Activated T-cell treated with anti-CD3 and anti-CD28 coated beads, Interleukin-2, amount 50 U/mL, for 1 hour (primary cell): ENCODE measurements at places on chromosomes 6 and 20.

- DNase-seq: no peak
These were observed 406.9 kb downstream of the CDH26 start for GRCh38 chr20:60365064-60365666.

- DNase-seq: no peak
These were observed 71.3 kb downstream of the SULF2 start for GRCh38 chr20:47713878-47714450.

DNA sequence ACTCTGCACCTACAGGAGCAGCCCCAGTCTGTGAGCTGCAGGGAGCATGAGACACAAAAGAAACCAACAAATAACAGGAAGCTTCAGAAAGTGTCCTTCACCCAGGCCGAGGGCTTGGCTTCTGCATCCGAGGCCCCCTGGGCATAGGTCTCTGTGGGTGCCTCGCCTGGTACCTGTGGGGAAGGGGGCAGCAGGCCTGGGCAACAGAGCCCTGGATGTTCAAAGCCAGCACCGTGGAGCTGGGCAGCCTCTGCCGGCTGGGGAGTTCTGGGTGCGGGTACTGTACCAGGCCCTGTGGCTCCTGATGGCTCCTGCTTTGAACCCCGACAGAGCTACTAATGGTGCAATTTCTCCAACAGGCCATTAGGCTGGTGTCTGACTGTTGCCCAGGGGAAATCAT lies 55.7 kb downstream of the TMEM242 start:
- DNase-seq: peak; percentile 9

DNA sequence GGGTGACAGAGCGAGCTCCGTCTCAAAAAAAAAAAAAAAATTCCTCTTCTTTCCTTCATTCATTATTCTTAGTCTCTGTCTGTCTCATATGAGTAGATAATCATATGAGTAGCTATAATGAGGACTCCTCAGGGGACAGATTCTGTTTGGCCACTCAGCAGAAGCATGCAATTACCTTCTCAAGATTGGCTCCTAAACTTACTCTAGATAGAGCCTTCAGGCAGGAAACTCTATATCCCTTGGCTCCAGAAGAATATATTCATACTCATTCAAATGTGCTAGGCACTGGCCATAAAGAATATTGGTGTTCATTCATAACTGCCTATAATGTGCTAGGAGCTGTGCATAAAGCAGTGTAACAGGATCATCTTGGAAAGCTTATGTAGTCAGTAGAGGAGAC lies 2.2 kb upstream of the ACAT2 start:
- DNase-seq: no peak

DNA sequence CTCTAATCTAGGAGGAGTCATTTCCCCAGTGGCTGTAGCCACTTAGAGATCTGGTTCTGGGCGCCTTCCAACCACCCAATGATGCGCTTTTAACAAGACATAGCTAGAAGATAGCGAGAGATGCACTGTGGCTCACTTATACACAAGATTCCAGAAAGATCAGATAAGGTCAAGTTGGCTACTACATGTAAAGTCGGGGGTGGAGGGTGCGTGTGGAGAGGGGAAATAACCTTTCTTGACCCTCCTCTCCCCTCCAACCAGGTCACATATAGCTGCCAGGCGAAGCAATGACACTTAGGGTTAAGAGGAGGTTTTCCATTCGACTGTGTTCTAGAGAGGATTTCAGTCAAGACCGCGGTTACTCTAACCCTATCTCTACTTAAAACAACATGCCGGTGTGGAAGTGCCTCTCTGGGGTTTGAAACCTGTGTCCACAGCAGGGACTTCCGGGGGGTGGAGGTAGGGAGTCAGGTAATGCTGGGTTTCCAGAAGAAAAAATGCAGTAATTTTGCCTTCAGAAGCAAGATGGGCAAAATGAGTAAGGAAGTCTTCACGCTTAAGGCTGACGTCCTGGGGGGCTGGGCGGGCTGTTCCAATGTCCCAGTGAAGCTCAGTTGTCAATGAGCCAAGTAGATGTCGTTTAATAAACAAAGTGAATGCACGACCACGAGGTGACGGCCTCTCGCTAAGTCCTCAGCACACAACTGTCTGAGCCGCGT lies 1.8 kb upstream of the SIM1 start:
- no peak for DNase-seq

- no peak for DNase-seq
These were observed 20.7 kb upstream of the TLDC2 start for GRCh38 chr20:36855241-36855657.
